ENCODE measurements at places on chromosomes 2 and 18.

GRCh38 chr2:2564300-2565078 is 233.4 kb upstream of the MYT1L start:
- DNase-seq, result no peak

- DNase-seq, result no peak
These were observed 178.2 kb downstream of the ANAPC1 start for GRCh38 chr2:111705711-111706336.

DNA sequence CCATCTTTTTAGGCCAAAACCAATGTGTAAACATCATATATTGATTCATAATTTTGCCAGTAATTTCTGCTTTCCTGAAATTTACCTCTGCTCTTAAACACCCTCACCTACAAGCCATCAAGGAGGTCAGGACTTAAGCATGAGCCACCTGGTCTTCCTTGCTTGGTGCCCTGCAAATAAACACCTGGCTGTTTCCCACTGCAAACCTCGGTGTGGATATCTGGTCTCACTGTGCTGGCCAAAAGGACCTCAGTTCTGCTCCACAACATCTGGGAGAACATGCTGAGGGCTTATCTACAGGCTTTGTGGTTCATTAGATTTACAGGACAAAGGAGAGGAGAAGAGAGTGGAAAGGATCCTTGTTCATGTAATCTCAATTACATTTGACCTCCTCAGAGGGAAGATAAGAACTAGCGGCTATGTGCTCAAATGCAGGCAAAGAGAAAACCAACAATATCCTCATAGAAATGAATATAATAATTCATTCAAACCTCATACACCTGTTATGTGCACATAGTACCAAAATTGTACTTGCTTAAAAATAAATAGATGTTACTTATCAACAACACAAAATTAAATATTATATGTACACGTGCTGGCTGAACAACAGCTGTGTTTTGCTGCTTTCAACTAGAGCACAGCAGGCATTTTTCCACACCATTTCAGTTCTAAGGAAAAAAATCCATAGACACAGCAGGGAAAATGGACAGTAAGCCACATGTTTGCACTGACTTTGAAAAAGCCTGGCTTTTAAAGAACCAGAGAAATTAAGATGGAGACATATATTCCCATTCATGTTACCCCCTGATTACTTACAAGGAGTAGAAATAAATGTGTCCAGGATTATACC is 465.1 kb downstream of the LPIN1 start:
- DNase-seq, result no peak

- DNase-seq, result no peak
These were observed 45.3 kb upstream of the IGFBP5 start for GRCh38 chr2:216740557-216741222.

DNA sequence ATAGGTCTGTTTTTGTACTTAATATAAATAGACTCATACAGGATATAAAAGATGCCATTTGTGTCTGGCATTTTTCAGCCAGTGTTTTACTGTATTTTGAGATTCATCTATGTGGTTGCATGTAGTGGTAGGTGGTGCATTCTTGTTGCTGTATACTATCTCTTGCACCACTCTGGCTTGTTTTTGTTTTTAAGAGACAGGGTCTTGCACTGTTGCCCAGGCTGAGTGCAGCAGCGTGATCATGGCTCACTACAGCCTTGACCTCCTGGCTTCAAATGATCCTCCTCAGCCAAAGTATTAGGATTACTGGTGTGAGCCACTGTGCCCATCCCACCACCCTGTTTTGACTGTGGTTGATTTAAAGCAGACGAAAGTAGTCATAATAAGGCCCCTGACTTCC is 12.6 kb downstream of the HK2 start:
- DNase-seq, result no peak

DNA sequence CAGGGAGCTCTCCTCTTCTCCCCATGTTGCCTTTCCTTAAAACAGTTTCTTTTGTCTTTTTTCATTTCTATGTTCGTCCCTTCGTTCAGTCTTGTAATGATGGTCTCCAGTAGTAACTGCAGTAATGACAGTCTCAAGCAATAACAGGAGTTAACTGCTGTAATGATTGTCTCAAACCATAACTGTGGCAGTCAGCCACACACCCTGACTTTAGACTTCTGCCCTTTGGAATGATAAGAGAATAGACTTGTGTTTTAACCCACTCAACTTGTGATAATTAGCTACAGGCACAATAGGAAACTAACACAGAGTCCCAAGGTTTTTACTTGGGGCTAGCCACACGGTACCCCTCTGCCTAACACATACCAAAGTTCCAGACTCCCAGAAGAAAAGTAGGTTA is 12.1 kb downstream of the TMEM131 start:
- no peak for DNase-seq

- no peak for DNase-seq
These were observed 55.5 kb downstream of the SGPP2 start for GRCh38 chr2:222479859-222480258.

DNA sequence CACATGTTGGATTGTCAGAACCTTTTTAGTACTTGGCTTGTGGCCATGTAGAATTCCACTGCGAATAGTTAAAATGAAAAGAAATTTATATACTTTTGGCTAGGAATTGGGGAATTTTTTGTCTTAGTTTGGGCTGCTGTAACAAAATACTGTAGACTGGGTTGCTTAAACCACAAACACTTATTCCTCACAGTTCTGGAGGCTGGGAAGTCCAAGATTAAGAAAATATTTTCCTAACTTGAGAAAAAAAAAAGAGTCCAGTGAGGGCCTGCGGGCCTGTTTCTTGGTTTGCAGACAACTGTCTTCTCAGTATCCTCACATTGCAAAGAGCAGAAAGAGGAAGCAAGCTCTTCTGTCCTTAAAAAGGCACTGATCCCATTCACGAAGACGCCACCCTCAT is 81.9 kb downstream of the CD226 start:
- no peak for DNase-seq

DNA sequence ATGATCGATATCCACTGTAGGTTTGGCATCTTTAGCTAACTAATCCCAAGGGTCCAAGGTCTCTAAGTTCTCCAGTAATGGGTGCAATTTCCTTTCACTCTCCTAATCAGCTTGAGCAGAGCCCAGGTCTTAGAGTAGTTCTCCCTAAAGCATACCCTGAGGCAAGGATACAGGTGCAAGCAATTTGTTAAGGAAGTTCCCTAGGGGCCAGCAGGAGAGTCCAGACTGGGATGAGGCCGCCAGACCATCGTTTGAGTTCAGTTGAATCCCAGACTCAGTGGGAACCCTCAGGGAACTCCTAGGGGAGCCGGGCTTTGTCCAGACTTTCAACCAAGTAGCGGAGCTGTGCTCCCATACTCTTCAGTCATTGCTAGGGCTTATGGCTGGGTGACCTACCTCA is 835.4 kb upstream of the CDH2 start:
- DNase-seq, result no peak

DNA sequence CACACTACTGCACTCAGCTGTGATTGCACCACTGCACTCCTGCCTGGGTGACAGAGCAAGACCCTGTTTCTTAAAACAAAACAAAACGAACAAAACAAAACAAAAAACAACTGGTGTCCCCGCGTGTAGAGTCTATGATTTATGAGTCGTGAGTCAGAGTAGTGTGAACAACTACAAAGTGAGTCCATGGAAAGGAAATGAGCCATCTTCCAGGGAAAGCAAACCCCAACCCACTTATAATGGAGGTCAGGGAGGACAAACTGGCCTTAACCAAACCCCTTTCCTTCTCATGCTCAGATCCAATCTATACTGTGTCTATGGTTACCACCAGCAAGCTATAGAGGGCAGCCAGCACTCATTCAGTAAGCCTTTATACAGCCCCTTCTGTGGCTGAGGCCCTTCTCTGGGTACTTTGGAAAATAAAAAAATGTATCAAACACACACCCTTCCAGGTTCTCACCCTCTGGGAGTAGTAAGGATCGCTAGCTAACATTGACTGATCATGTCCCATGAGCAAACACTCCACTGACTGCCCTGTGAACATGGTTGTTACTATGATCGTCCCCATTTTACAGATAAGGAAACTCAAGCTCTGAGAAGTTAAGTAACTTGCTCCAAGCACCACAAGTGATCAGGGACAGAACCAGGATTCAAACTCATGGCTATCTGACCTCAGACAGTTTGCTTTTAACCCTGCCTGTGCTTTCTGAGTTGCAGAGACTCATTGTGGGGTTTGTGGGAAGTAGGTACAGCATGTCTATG is 24.7 kb upstream of the COLEC12 start:
- no peak for DNase-seq

DNA sequence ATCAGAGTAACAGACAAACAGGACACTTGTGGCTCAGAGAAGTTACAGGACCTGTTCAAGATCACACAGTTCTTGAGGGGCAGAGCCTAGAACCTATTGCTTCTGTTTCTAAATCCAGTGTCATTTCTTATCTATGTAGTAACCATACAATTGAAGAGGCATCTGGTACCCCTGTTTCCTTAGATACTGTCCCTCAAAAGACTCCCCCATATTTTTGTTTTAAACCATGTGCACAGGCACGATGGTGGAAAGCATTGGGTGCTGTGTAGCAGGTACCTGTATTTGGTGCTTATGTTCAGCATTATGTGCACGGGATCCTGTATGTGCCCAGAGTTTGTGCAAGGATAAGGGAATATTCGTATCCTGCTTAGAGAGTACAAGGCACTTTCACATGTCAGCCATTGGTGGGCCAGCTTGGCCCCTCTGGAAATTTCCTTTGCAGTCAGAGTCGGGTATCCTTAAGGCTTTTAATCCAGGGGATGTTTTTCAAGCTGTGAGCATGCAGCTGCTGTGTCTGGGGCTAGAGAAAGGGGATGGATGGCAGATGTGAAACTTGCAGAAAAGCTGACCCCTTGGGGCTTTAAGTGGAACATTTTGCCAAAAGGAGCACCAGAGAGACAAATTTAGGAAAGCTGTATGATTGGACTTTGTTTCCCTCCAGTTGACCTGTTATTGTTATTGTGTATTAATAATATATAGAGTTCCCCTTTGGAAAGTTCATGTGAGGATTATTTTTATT is 2.1 kb downstream of the LBH start:
- no peak for DNase-seq

DNA sequence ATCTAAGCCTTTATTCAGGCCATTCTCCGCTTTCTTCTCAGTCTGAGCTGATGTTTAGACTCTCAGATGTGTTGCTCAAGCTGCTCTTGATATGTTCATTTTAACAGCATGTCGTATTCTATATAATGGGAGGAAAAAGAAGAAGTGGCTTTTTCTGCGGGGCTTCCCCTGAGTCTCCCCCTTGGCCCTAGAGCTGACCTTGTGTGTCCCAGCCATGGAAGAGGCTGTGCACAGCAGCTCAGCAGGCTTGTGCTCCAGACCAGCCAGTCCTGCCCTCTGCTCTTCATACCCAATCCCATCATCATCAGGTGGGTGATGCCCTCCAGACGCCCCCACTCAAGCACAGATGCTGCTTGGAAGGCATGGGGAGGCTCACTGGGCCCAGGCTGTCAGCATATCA is 155.1 kb upstream of the CELF4 start:
- DNase-seq, result no peak

DNA sequence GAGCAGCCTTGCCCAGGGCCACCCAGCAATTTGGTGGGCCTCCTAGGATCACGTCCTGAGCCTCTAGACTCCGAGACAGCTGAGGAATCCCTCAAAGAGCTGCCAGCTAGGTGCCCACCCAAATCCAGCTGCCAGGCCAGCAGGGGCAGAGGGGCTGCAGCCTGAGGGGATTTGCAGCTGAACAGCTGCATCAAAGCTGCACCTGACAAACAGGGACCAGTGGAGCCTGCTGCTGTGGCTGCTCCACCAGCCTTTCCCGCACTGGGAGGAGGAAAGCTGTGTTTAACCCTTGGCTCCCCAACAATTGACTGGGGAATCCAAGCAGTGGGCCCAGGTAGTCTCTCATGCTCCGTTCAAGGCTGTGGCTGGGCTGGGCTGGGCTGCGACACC is 8.2 kb downstream of the ADRA2B start:
- DNase-seq, result no peak

DNA sequence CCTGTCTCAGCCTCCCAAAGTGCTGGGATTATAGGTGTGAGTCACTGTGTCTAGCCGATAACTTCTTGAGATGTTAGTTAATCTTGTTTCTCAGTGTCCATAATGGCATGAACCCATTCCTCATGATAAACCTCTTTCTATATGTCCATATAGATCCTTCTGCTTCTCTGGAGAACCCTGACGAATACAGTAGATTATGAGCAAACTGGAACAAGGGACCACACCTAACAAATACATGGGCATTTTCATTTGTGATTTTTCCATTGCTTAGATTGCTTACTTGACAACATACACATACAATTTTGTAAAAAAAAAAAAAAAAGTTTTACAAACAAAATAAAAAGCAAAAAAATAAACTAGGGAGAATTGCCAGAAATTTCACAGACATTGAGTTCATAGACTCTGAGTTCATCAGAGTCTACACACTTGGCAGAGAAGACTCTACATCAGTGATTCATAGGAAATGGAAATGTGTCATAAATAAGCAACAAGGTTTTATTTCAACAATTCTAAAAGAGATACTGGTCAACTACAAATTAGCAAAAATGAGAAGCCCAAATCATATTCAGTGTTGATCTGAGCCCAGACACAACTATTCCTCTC is 96.7 kb downstream of the GALR1 start:
- DNase-seq, result no peak

DNA sequence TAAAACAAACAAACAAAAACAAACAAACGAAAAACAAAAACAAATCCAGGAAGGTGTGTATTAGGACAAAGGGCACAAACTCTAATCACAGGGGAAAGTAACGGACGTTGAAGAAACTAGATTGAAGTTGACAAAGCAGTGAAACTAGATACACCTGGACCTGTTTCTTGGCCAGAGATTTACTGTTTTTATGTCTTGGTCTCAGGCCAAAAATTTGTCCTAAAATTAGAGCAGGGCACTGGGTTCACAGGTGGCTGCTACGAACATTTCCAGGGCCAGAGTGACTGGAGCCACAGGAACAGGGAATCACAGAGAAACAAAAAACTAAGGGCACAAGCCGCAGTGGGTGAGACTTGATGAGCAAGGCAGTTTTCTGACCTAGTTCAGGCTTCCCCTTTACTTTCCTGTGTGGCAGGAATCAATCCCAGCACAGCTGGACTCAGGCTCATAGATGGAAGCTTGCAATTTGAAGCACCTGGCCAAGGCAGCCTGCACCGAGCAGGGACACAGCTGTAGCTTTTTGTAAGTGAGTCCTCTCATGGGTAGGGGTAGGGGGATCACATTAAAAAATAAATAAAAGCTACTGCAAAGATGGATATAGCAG is 329.4 kb downstream of the DLGAP1 start:
- DNase-seq, result no peak

DNA sequence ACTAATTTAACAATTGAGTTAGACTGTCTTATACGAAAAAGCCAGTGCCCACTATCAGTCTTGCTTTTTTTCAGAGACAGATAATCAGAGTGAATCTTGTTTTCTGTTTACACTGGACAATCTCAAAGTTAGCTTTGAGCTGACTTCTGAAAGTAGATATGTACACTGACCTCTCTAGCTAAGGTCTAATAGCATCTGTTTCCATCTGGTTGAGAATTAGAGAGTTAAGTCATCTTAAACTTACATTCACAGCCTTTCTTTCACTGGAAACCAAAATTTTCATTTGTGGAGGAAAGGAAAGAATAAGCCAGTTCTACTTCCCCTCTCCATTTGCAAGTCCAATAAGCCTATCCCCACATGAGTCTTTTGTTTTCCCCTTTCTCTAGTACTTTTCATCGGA is 89.3 kb downstream of the VRK2 start:
- DNase-seq, result no peak
